Bronchus fibroblast of lung (primary cell): ENCODE measurements at places on chromosomes 5 and 9. TPM values are rescaled to one million over a fixed set of nuclear protein-coding genes. Genes with fewer than 3 reads are reported as not detected.

The KCNN2 gene
- total RNA-seq = 1.8 and 2.5 TPM in 2 replicates

The SOHLH1 gene
- not detected in 2 replicates for total RNA-seq

The F2R gene
- 91.6 and 99.5 TPM in 2 replicates for total RNA-seq

The SLC6A19 gene
- not detected in 2 replicates for total RNA-seq

The AQP7 gene
- not detected in 2 replicates for total RNA-seq

The CDX1 gene
- not detected in 2 replicates for total RNA-seq
